Pons (tissue), 1 donor: ENCODE measurements at places on chromosomes 4 and X.

DNA sequence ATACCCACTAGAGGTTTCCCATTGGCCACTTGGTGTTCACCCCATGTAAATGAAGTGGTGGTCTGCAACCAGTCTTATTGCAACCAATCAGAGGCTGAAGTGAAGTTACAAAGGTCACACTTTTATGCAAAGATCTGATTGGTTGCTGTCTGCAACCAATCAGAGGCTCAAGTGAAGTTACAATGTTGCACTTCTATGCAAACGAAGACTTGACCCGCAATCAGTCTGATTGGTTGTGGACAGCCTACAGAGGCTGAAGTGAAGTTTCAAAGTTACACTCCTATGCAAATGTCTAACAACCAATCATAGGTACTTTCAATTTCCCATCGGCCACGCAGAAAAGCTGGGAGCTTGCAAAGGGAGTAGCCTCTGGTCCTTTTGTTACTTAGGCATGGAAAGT is 22.3 kb upstream of the XPNPEP2 start:
- no peak for DNase-seq

- DNase-seq = no peak
Measured at GRCh38 chrX:134244043-134244442, 7.1 kb downstream of the CCDC160 start.

GRCh38 chrX:112841114-112841819 is 636 bp upstream of the AMOT start:
- peak; percentile 95 for DNase-seq

GRCh38 chrX:45001048-45001447 is 128.1 kb downstream of the KDM6A start:
- DNase-seq = no peak

DNA sequence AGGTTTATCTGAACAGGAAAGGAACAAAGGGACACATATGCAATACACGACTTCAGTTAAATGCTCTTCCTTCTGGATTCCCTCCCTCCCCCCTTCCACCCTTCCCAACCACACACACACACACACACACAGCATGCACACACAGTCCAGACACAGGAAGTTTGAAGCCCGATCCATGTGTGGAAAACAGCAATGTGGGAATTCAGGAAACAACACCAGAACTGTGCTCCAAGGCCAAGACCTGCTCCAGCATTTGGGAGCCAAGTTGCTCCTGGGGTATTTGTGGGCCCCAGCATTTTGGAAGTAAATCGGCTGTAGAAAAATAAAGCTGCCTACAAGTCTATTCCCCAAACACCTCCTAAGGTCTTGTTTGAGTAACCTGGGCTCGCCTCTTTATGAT is 5.6 kb upstream of the AMOT start:
- no peak for DNase-seq

- DNase-seq = peak; percentile 37
Measured at GRCh38 chr4:129344058-129344457, 248.1 kb downstream of the C4orf33 start.

DNA sequence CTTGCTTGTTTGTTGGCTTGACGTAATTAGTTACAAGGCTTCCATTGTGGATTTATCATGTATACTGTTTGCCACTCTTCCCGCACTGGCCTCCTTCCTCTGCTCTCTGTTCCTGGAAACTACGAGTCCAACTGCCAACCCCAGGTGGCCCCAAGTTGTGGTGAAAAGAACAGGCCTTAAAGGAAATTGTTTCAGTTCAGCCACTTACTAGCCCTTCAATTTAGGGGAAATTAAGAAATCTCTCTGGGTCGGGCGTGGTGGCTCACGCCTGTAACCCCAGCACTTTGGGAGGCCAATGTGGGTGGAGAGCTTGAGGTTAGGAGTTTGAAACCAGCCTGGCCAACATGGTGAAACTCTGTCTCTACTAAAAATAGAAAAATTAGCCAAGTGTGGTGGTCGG is 28.0 kb downstream of the RBM47 start:
- peak; percentile 21 for DNase-seq

- no peak for DNase-seq
Measured at GRCh38 chrX:12979026-12979607, 4.2 kb downstream of the TMSB4X start.

GRCh38 chr4:178344096-178344495 is 901.9 kb upstream of the AGA start:
- no peak for DNase-seq

GRCh38 chrX:68758671-68759070 is 70.2 kb upstream of the EFNB1 start:
- no peak for DNase-seq

DNA sequence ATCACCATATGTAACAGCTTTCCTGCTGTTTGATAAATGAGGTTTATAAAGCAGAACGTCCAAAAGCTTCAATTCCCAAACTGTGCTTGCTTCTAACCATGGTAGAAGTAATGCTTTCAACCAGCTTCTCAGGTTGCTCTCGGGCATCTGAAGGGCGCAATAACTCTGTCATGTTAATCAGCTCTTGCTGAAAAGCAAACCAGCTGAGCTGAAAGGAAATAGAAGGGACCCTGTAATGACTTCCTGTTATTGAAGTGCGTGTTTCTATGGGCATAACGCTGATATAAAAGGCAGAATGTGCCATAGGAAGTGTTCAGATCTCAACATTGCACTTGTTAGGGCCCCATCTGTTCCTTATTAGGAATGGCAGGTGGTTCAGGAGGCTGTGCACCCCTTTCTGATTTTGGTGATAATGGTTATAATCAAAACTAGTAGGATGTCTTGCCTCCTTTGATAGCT is 21.2 kb downstream of the HERC3 start:
- no peak for DNase-seq

GRCh38 chrX:53223955-53224859 is 800 bp downstream of the KDM5C start:
- DNase-seq = no peak

GRCh38 chr4:5361968-5362367 is 310.7 kb downstream of the STK32B start:
- DNase-seq = no peak

GRCh38 chr4:38113132-38113531 is 152.9 kb downstream of the PTTG2 start:
- DNase-seq = no peak

- no peak for DNase-seq
Measured at GRCh38 chr4:137213372-137214173, 318.7 kb downstream of the PCDH18 start.

DNA sequence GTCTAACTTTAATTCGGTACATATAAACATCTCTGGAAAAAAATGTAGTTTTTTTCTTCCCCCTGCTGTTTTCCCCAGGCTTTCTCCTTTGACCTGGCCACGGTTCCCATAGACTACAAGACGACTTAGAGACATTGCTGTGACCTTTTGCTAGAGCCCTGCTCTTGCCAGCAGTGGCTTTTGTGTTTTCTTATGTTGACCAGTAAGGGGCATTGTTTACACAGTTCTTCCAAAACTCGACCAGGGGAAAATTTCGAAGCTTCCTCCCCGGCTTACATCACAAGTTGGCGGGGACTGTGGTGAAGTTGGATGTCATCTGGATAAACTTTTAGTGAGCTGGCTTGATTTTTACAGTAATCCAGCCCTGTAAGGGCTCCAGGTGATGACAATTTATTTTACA is 9.3 kb downstream of the CCDC160 start:
- DNase-seq = peak; percentile 71

DNA sequence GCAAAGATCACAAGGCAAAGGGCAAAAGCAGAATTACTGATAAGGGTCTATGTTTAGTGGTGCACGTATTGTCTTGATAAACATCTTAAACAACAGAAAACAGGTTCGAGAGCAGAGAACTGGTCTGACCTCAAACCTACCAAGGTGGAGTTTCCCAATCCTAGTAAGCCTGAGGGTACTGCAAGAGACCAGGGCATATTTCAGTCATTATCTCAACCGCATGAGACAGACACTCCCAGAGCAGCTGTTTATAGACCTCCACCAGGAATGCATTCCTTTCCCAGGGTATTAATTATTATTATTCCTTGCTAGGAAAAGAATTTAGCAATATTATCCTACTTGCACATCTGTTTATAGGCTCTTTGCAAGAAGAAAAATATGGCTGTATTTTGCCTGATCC is 51.5 kb downstream of the NPNT start:
- no peak for DNase-seq

DNA sequence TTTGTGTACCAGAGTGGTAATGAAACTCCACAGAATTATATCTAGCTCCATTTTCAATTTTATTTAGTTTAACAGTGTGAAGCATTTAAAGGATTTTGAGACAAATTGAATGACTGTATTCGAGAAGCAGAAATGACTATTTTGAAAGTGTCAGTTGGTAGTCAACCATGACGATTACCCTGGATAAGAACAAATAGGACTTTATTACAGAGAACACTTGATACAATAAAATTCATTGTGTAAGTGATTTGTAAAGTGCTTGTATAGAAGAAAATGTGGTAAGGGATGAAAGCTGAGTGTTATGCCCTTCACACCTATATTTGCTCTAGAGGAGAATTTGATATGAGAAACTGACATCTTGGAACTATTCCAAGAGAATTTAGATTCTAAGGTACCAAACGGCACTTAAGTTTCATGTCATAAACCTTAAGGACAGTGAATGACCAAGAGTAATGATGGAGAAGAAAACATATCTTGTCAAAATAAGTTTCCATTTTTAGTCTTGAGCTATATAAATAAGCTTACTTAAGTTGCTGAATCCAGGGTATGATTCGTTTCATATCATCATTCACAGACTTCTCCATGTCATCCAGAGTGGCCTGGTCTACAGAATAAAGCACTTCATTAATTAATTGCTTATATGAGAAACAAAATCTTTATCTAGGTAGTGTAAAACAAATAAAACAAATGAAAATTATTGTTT is 34.6 kb downstream of the MED14 start:
- peak; percentile 44 for DNase-seq

GRCh38 chr4:71290476-71290875 is 48.3 kb upstream of the SLC4A4 start:
- DNase-seq = no peak

- no peak for DNase-seq
Measured at GRCh38 chrX:856566-857290, 226.1 kb downstream of the SHOX start.

GRCh38 chrX:45803383-45803921 is 602.8 kb upstream of the DIPK2B start:
- DNase-seq = no peak

- peak; percentile 19 for DNase-seq
Measured at GRCh38 chr4:75653845-75654503, 19.2 kb downstream of the G3BP2 start.

GRCh38 chrX:8971116-8971515 is 62.8 kb downstream of the FAM9B start:
- DNase-seq = peak; percentile 54

- no peak for DNase-seq
Measured at GRCh38 chrX:35622040-35622439, 176.1 kb upstream of the MAGEB16 start.

GRCh38 chr4:74930162-74930561 is 2.8 kb upstream of the PARM1 start:
- DNase-seq = peak; percentile 43

DNA sequence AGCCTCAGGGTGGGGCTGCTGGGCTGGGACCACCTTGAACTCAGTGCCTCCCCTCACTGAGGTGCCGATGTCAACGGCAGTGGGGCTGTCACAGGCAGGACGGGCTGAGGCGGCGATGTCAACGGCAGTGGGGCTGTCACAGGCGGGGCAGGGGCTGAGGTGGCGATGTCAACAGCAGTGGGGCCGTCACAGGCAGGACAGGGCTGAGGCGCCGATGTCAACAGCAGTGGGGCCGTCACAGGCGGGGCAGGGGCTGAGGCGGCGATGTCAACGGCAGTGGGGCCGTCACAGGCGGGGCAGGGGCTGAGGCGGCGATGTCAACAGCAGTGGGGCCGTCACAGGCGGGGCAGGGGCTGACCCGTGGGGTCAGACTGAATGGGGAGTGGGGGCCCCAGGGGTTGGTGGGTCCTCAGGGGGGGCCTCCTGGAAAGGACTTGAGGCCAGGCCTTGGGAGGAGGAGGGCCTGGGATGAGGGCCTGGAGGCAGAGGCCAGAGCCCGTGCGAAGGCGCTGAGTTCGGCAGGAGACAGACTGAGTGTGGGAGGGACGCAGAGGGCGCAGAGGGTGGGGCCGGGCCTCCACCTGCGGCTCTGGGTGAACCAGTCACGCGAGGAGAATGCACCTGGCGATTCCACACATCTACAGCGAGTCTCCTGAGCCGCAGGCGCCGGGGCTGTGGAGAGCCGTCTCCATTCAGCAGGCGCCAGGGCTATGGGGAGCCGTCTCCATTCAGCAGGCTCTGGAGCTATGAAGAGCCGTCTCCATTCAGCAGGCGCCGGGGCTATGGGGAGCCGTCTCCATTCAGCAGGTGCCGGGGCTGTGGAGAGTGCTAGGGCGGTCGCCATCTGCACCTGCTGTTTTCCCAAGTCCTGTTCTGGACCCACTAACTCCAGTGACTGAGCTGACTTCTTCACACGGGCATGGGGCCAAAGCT is 22.9 kb downstream of the ATP5ME start:
- peak; percentile 91 for DNase-seq

GRCh38 chrX:20252381-20253231 is 14.1 kb downstream of the RPS6KA3 start:
- peak; percentile 23 for DNase-seq
